ENCODE measurements at places on chromosomes 16 and 17. TPM values are rescaled to one million over a fixed set of nuclear protein-coding genes. Genes with fewer than 3 reads are reported as not detected.

The SLC5A2 gene
- not detected for total RNA-seq

The CLEC18B gene
- total RNA-seq, result 0.51 TPM

DNA sequence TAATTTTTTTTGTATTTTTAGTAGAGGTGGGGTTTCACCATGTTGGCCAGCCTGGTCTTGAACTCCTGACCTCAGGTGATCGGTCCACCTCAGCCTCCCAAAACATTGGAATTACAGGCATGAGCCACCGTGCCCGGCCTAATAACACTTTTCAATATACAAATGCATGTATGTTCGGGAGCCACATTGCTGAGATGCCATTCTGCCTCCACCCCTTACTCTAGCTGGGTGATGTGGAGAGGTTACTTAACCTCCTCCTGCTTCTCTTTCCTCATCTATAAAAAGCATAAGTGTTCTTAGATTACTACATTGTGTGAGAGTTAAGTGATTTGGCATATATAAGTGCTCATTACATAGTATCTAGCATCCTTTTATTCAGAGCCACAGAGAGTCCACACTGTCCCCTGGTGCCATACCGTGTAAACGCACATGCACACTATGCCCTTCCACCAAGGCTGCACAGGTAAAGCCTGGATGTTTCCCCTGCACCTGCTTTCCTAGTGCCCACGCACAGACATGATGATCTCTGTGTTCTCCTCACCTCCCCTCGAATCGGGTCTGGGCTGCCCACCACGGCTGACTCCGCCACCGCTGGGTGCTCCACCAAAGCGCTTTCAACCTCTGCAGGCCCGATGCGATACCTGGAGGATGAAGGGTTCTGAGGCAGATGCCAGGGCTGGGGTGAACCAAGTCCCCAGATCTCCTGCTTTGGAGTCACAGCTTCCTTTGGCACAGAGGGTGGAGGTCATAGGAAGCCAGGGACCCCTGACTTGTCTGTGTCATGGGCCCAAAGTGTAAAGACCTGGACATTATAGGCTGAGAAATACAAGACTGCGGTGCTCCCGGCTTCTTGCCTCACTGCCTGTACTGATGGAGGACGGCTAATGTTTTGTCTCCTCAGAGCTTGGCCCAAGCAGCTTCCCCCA is 49.0 kb upstream of the ACSM2B start:
- no peak for DNase-seq

The TBKBP1 gene
- 14.2 TPM for total RNA-seq

GRCh38 chr16:55499281-55499680 is 9.6 kb upstream of the LPCAT2 start:
- DNase-seq, result no peak

The ATAD5 gene
- 0.65 TPM for total RNA-seq

- peak; percentile 87 for DNase-seq
These were observed 1.4 kb upstream of the ALDOA start for GRCh38 chr16:30063893-30064728.

GRCh38 chr16:65574326-65574966 is 452.6 kb upstream of the CDH11 start:
- DNase-seq, result no peak

The CASKIN1 gene
- total RNA-seq, result 5.8 TPM

DNA sequence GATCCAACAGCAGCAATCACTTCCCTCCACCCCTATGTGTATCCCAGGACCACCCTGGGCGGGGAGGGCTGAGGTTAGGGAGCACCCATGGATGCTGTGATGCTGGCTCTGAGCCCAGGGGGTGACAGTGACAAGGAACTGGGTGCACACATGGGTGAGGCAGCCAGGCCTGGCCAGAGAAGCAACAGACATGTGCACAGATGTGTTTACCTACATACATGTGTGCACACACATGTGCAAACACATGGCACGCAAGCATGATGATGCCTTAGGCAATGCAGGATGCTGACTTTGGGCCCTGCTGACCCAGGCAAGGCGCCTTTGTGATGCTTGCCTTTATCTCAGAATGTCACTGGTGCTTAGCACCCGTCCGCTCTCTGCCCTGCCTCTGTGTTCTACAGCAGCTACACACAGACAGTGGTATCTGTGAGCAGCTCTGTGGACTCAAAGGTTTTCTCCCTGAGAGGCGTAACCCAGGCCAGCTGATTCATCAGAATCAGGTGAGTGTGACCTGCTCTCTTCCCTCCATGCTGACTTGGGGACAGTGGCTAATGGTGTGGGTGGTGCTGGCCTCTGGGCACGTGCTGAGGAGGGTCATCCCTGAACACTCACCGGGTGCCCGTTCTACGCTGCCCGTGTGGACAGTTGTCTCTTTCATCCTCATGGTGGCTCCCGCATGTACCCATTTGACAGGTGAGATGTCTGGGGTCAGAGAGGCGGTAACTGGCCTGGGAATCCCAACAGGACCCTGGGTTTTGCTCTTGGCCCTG is 38.5 kb upstream of the KSR1 start:
- no peak for DNase-seq

GRCh38 chr16:88754912-88755744 is 29.9 kb downstream of the PIEZO1 start:
- DNase-seq, result no peak

The C17orf50 gene
- not detected for total RNA-seq

All from Right ventricle myocardium inferior (tissue), 1 donor.